Activated CD8-positive, alpha-beta T cell treated with anti-CD3 and anti-CD28 coated beads for 36 hours (primary cell): ENCODE measurements at places on chromosomes 4 and X. TPM values are rescaled to one million over a fixed set of nuclear protein-coding genes. Genes with fewer than 3 reads are reported as not detected.
A peak's percentile ranks its signal among the peaks of the same experiment; 100 is the strongest.

SMIM10 gene
- total RNA-seq = 1.7 TPM

- no peak for DNase-seq
Observed at GRCh38 chr4:5573965-5574364, 134.4 kb downstream of the EVC2 start.

BANK1 gene
- total RNA-seq = 0.09 TPM

DNA sequence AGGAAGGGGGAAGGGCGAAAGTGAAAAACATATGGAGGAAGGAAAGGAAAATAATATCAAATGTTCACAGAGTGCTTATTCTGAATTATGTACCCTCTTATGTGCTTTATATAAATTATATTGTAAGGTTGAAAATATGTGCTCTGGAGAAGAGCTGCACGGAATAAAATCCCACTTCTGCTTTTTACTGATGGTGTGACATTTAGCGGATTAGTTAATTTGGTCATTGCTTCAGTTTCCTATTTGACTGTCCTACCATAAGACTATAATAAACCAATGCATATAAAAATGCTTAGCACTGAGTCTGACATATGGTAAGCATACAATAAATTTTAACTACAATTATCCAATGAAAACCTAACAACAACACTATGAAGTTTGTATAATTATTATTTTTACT lies 86.2 kb downstream of the NPFFR2 start:
- DNase-seq = no peak

DNA sequence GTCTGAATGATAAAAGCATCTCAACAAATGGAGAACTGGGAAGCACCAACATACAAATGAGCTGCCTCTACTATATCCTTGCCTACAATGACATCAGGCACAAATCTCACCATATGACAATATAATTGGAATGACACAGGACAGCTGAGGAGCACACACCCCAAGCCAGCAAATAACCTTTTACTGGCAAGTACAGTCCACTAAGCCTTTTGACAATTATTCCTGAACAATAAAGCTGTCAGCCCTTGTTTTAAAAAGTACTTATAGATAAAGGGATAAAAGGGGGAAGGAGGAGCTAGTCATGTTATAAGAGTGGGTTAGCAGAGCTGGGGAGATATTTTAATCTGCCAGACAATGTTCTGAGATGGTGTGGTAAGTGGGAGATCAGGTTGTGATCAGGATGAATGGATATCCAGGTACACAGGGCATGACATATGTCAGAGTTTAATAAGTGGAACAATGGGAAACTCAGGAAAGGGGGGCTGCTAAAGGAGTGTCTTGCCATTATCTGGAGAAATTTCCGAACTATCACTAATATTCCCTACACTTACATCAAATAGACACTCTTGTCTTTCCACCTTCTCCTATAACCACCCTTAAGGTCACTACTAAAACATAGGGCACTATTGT lies 127.6 kb downstream of the GPC3 start:
- DNase-seq = no peak

- DNase-seq = no peak
Observed at GRCh38 chr4:89486042-89486441, 178.4 kb upstream of the GPRIN3 start.

GRCh38 chrX:39758791-39759525 lies 338.8 kb downstream of the BCOR start:
- DNase-seq = no peak

DNA sequence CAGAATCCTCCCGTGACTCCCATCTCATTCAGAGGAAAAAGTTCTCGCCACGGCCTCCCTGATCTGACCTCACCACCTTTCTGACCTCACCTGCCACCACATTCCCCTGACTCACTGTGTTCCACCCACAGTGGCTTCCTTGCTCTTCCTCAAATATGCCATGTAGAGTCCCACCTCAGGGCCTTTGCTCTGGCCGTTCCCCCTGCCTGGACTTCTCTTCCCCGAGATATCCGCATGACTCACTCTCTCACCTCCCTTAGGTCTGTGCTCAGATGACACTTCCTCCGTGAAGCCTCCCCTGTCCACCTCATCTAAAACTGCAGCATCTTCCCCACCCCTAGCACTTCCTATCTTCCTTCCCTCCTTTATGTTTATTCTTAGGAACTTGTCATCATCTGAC lies 7.2 kb upstream of the TSPYL2 start:
- DNase-seq = peak; percentile 33

ARMCX5 gene
- total RNA-seq = 9.4 TPM

DNA sequence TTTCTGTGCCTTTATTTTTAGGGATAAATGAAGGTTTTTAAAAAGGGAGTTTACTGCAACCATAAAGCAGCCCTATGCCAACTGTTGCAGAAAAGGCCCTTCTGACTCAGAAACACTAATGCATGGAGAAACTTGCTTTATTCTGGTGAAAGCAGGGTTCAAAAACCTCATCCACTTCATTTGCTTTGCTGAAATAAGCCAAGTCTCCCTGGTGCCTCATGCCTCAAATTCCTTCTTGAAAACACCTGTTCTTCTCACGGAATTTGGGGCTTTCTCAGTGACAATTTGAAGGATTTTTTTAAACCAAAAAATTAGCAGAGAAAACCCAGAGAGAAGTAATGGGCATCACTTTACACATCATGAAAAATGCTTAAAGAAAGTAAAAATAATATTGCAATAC lies 349.0 kb downstream of the PCDH7 start:
- no peak for DNase-seq

- no peak for DNase-seq
Observed at GRCh38 chr4:70714079-70714887, 7.5 kb upstream of the RUFY3 start.

GRCh38 chr4:141174457-141174856 lies 41.2 kb upstream of the RNF150 start:
- no peak for DNase-seq

- DNase-seq = no peak
Observed at GRCh38 chrX:98350940-98351339, 1467.2 kb downstream of the RPA4 start.

TCEAL6 gene
- total RNA-seq = not detected

PAGE2B gene
- total RNA-seq = 0.68 TPM

GRCh38 chr4:2867758-2868491 lies 24.3 kb downstream of the ADD1 start:
- DNase-seq = no peak

DNA sequence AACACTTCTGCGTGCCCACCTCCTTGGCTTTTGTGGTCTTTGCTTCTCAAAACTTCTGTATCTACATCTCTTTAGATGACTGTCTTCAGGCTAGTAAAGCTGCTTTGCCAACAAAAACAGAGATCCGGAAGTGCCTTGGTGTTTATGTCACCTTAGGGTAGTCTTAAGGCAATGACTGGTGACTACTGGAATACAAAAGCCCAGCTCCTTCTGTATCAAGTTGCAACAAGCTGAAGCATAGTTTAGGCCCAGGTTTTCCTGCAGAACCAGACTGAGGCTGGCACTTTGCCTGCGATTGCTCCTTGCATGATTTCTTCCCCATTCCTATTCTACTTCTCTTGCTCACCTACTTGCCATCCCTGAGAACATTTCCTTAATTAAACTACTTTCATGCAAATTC lies 333.8 kb downstream of the DMD start:
- no peak for DNase-seq

GRCh38 chrX:101708163-101708562 lies 48.5 kb upstream of the ARMCX2 start:
- no peak for DNase-seq

DNA sequence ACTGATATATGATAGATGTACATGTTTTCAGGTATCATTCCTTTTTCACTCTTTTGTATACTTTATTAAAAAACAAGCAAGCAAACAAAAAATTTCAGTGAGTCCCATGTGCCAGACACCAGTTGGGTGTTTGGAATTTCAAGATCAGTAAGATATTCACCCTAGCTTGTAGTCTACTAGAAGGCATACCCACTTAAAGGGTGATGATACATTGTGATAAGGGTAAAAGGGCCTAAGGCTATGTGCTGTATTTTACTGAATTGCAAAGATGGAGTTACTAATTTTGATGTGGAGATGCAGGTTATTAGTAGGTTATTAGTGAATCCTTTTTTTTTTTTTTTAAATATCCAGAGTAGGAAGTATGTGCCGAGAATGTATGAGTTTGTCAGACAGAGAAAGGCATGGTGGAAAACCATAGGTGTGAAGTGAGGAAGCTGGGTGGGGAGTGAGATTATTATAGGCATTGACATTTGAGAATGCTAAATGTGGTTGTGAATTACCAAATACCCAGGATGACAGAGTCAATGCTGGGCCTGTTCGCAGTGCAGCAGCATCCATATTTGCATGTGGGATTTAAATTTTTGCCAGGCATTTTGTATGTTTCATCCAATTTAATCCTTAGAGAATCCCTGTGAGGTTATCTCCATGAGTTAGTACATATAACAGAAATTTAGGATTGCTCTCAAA lies 10.1 kb downstream of the STIM2 start:
- no peak for DNase-seq

GRCh38 chrX:19849464-19850080 lies 37.8 kb downstream of the SH3KBP1 start:
- no peak for DNase-seq

- no peak for DNase-seq
Observed at GRCh38 chr4:23631255-23631950, 258.4 kb downstream of the PPARGC1A start.

DNA sequence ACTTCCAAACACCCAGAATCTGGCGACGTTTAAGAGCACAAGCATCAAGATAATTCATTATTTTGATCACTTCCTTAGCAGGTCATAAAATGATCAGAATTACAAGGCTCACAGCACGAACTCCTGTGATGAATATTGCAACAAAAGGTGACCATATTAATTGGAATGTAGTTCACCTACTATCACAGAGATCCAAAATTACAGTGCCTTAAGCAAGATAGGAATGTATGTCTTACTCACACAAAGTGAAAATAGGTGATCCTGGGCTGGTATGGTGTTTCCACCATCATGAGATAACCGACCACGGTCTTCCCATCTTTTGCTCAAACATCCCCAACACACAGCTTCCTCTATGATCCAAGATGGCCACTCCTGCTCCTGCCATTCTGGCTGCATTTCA lies 131.2 kb downstream of the SCFD2 start:
- DNase-seq = no peak

TEC gene
- total RNA-seq = 4.2 TPM
